ENCODE measurements at places on chromosomes 2 and 18.

GRCh38 chr2:96963316-96963715 lies 23.1 kb downstream of the FAM178B start:
- no peak for DNase-seq

- DNase-seq: no peak
Measured at GRCh38 chr2:66427300-66427699, 7.6 kb upstream of the MEIS1 start.

GRCh38 chr2:180205621-180206235 lies 198.6 kb upstream of the CWC22 start:
- DNase-seq: no peak

GRCh38 chr2:218095853-218096252 lies 26.8 kb downstream of the RUFY4 start:
- DNase-seq: no peak

DNA sequence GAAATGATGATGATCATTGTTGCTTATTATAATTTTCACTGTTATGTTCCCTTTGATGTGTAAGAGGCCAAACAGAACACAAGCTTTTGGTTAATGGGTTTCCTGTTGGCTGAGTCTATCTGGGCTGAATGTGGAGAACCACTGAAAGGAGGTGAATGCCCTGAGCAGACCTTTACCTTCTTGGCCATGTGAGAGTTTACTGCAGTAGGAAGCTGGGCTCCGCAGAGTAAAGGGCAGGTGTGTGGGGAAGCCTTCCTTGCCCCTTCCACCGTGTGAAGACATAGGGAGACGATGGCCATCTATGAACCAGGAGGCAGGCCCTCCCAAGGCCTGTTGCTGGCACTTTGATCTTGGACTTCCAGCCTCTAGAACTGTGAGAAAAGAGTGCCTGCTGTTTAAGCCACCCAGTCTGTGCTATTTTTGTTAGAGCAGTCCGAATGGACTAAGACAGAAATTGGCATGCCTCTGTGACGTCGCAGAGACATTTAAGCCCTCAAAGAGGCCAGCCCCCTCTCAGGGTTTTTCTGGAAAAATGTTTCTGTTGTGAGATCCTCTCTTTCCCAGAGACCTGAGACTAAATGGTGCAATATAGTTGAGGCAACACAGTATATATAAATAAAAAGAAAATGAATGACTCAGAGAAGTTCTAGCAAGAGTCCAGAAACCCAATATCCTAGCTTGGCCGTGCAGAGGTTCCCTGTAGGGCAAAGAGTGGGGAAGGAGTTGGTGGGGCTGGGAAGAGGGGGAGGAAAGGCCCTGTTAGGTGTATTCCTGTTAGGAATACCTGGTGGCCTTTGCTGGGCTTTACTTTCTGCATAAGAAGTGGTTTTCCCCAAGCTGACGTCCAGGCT lies 121.9 kb upstream of the LGALSL start:
- DNase-seq: no peak

DNA sequence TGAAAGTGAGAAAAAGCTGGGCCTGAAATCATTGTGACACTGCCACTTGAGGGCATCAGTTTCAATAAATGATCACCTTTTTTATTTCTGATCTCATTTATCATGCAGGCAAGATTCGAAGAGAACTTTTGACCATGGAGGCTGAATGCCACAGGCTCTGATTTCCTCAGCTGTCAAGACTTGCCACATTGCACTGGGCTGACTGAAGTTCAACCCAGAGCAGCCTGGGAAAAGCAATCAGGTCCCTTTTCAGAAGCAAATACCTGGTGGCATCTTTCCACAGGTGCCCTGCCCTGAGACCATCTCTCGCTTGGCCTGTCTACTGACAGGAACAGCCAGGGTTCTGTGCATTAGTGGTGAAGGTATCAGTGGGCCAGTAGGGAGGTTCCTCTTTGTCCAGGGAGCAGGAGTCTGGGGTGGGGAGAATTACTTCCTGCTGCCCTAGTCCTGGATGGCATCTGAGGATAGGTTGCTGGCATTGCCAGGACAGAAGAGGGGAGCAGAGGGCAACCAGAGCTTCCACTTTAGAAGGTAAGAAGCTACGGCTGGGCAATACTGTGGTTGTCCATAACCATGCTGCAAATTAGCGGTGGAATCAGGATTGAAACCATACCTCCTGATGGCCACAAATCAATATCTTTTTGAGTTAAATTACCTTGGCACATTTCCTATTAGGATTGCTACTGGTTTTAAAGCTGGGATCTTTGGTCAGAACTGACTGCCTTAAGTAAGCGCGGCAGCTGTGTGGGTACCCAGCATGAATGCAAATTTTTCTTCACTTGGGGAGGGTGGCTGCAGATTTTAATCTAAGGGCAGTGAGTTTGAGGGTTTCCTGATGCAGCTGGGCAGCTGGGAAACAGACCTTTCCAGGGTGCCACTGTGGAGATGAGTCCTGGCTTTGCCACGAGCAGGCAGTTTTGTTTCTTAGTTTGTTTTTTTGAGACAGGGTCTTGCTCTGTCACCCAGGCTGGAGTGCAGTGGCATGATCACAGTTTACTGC lies 394.5 kb downstream of the ALK start:
- DNase-seq: no peak

DNA sequence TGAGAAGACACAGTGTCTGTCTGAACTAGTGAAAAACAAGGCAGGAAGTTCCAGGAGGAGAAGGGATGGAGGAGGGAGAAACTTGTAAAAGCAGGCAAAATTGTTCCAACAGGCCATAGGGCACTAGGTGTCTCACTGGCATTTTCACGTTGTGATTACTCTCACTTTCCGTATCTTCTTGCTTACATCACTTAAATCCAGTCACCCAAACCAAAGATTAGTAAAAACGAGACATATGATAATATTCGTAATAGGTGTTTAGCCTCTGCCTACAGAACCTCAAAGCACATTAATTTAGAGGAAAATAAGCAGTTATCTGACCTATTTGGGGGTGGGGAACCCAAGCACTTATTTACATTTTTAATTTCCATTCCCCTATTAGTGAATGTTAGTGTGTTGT lies 78.3 kb downstream of the POU3F3 start:
- DNase-seq: no peak

- DNase-seq: no peak
Measured at GRCh38 chr2:225120186-225120585, 77.9 kb upstream of the DOCK10 start.

DNA sequence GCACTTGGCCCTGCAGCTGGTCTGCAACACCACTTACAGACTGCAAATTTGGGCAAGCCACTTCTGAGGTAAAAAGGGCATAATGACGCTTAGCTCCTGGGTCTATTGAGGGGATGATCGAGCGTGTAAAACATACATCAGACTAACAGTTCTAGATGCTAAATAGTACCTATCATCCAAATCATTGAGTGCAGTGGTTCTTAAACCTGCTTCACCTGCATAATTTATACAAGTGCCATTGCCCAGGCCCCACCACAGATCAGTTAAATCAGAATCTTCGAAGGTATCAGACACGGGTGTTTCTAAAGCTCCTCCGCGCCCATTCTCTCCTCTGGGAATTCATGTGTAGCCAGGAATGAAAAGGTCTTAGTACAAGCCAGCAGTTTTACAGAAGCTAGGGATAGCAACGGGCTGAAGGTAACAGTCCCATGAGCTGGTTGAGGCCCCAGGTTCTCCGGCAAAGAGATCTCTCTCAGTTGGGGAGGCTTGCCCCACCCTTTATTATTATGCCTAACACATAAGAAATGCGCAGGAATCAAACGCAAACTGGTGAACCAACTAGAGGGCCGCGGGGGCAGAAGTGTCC lies 737 bp upstream of the RNF181 start:
- no peak for DNase-seq

DNA sequence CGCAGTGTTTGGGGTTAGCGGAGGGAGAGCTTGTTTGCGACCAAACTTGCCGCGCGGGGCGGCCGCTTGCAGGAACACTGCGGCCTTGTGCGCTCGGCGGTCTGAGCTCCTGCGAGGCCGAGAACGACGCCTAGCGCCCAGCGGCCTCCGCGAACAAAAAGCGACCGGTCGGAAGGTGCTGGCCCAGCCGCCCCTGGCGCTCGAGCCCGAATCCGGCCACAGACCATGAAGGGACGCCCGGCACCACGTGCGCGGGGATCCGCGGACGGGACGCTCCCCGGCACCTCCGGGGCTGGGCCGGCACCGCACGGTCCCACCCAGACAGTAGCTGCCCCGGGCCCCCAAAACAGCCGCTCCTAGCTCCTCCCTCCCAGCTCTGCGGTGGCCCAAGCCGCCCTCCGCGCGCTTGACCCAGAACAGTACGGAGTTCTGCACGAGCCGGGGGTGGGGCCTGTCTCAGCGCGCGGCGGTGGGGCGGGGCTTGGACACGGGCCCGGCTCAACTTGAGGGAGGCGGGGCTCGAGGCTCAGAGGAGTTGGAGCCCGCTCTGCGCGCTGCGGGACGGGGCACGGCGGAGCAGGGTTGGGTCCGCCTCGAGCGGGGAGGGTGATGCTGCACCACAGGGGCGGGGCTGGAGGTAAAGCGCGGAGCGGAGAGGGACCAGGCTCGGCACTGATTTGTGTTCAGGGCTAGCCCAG lies 664 bp upstream of the IMPA2 start:
- DNase-seq: peak; percentile 93

GRCh38 chr18:79218605-79219190 lies 149.5 kb downstream of the ATP9B start:
- no peak for DNase-seq

DNA sequence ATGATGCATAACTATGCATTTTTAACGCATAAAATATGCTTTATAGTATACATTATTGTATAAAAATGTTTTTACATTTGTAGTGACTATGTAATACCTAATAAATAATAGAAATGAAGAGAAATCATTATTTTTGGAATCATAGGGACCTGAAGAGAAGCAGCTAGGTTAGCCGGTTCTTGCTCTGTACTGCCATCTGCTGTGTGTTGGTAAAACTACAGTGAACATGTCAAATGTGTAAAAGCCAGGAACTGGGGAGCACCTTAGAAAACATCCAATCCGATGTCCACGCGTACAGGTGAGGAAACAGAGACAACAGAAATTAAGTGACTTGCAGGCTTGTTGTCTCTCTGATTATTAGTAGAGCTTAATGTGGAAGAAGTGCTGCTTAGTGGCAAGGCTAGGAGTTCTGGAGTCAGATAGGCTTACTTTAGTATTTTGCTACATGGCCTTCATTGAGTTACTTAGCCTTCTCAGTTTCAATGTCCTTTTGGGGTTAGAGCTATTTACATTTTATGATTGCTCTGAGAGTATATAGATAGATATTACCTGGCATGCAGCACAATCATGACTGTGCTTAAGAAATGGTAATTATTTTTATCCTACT lies 386.5 kb downstream of the DLGAP1 start:
- DNase-seq: peak; percentile 48

DNA sequence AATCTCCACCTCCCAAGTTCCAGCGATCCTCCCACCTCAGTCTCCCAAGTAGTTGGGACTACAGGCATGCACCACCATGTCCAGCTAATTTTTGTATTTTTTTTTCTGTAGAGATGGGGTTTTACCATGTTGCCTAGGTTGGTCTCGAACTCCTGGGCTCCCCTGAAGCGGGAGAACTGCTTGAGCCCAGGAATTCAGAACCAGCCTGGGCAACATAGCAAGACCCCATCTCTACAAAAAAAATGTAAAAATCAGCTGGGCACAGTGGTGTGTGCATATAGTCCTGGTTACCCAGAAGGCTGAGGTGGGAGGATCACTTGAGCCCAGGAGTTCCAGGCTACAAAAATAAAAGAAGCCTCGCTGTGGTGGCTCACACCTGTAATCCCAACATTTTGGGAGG lies 12.0 kb upstream of the ZNF532 start:
- no peak for DNase-seq
